ENCODE measurements at places on chromosomes 2 and 18.

DNA sequence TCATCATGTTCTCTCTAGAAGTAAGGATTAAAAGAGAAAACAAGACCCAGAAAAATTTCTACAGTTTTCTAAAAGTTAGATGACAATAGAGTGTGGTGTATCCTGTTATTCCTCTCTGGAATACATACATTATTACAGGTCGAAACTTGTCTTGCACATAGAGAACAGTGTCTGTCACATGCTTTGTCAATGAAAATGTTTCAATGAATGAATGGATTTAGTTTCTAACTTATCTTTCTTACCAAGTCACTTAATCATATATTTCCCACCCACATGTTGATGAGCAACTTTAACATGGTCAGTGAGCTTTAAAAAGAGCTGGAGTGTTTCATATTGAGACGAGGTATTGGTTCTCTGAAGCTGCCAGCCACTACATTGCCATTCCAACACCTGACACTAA, 4.3 kb downstream of the DSG4 start:
- no peak for DNase-seq

DNA sequence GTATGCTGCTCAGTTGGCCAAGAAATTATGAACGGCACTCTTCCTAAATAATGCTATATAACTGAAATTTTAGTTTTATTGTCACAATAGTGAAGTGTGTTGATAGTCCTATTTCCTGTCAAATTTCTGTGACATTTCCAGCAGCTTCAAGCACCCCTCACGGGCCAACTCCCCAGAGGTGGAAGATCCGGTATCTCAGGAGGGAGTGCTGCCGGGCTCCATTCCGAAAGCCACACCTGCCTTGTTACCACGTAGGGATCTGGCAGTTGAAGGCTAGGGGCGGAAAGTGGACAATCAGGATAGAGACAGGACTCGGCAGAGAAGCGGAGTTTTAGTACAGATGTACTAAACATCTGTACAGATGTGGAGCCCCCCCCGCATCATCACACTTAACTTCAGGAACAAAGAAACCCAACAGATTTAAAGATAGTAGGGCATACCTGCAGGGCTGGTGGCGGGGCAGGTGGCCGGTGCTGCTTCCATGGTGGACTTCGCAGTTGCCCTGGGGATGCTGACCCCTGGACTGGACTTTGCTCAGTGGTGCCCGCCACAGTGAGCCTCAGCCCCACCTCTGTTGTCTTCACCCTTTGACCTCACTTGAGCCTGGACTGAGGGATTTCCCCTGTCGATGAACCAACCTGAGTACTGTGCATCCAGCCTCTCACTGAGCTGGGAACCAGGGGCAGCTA, 22.3 kb downstream of the ASAP2 start:
- DNase-seq, result no peak

GRCh38 chr2:147149575-147150240, 695.1 kb upstream of the ACVR2A start:
- no peak for DNase-seq

DNA sequence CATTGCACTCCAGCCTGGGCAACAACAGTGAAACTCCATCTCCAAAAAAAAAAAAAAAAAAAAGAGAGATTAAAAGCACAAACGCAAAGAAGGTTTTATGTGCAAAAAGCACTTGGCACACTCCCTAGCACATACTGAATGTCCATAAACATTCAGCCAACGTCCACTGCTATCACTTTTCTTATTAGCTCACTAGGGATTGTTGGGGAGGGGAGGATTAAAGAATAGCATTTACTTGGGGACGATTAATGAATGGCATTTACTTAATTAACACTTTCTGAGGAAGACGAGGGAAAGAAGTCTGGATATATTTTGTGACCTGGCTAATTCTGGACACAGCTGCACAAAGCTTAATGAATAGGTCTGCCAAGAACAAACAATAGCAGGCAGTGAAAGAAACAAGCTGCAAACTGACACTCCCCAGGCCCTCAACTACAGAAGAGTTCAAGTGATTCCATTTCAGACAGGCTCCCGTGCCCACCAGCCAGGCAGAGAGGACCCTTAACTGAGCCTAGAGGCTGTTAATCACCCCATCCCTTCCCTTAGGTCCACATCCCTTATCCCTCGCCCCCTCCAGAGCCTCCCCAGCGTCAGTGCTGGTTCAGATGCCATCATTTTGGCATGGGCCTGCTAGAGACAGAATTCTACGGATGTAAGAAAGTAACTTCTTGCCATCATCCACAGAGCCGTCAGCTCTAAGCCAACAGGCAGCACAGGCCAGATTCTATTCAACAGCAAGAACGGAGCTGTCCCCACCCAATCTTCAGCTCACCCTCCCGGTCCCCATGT, 7.4 kb downstream of the CYB5A start:
- no peak for DNase-seq

GRCh38 chr2:26568076-26568890, 72.9 kb downstream of the CIB4 start:
- no peak for DNase-seq

DNA sequence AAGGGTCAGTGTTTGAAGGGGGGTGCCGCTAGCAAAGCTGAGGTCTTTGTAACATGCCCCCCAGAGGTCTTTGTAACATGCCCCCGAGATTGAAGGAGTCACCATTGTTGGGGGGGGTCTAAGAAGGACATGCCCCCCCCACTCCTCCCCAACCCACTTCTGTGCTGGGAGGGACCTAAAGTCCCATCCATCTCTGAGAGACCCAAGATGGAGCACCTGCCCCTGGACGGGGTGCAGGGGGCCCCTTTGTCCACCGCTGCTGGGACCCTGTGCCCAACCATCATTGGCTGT, 5.9 kb upstream of the ASIC4 start:
- no peak for DNase-seq

Data from Kasumi-1 (cell line).